ENCODE measurements at places on chromosomes 1 and 21.

DNA sequence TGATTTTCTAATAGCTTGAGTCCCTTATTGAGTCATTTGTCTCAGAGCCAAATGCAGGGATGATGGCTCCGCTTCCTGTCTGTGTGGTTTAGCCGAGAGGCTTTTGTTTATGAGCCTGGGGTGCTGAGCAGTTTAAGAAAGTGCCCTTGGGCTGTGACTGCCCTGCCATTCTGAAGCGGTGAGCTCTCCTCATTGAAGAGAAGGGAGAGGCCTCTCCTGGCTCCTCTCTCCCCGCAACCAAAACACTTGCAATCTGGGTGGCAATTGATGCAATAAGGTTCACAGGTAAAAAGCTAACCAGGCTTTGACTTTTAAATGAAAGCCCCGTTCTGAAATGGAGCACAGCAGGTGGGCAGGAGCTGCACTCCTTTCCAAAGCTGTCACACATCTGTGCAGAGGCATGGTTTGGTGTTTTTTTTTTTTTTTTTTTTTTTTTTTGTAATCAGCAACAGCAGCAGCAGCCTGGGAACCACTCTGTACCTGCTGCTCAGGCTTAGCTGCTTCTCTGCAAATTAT is 403.7 kb downstream of the SIPA1L2 start:
- DNase-seq: peak; percentile 65

DNA sequence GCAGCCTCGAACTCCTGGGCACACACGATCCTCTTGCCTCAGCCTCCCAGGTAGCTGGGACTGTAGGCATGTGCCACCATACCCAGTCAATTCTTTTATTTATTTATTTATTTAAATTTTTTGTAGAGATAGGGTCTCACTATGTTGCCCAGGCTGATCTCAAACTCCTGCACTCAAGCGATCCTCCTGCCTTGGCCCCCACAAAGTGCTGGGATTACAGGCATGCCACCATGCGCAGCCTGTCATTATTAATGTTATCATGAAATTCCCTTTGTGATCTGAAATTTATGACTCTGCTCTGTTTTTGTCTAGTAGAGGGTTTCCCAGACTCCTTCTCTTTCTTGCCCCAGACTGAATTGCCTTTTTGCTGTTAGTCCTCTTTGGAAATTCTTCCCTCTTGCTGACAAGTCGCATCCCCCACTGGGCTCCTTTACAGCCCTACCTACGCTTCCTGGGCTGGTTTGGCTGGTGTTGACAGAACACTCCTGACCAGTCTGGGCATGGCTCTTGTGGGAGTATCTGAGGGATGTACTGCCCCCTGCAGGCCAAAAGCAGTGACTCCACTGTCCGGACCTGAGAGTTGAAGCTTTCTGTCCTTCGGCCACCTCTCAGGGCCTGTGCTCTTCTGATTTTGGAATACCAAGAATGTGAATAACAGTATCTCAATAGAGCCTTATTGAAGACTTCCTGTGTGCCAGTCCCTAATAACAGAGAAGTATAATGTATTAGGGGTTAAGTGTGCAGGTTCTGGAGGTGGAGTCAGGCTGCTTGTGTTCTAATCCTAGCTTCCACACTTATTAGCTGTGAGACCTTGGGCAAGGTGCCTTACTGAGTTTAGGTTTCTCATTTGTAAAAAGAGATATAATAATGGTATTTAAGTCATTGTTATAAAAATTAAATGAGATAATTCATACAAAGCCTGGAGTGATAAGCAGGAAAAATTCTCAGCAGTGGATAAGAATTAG is 28.2 kb downstream of the TCEANC2 start:
- peak; percentile 52 for DNase-seq

DNA sequence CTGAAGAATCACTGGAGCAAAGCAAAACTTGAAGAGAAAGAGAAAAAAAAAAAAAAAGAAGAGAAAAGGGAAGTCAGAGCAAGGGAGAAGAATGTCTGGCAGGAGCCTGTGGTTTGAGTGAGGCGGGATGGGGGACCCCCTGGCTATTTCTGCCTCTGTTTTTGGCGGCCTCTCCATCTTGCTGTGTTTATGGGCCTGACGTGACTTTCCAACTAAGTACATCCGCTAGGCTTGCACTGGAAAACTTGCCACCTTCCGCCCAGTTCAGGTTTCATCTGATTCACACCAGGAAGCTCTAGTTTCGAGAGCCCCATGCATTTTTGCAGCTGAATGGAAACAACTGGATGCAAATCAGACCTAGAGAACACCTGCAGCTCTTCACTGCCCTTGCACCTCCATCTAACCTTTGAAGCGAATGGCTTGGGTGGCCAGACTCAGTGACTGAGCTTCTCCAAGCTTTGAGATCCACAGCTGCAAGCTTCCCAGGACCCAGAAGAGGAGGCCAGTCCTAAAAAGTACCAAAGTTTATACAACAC is 28.0 kb downstream of the TBX15 start:
- DNase-seq: no peak

DNA sequence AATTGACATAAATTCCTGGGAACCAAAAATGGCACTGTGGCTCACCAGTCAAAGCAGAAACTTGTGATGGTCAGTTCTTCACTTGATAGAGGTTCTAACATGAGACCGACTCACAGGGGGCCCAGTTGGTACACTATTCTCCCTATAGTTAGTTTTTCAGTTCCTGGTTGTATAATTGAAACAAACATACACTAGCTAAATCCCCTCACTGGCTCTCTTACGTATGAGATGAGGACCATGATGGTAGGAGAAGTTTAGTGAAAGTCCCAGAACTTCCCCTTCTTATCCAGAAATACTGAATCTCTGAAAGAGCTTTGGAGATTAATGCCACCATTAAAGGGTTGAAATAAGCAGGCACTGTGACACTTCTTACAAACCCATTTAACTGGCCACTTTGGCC is 2.8 kb upstream of the S100B start:
- DNase-seq: no peak

- no peak for DNase-seq
These were observed 49.8 kb downstream of the COLGALT2 start for GRCh38 chr1:183987593-183988318.

- DNase-seq: no peak
These were observed 16.0 kb downstream of the IQGAP3 start for GRCh38 chr1:156556354-156556753.

- no peak for DNase-seq
These were observed 20.8 kb downstream of the FAM177B start for GRCh38 chr1:222757646-222758268.

GRCh38 chr1:234960722-234961455 is 167.7 kb downstream of the TOMM20 start:
- DNase-seq: no peak

- no peak for DNase-seq
These were observed 10.8 kb upstream of the CACYBP start for GRCh38 chr1:174988986-174989385.

DNA sequence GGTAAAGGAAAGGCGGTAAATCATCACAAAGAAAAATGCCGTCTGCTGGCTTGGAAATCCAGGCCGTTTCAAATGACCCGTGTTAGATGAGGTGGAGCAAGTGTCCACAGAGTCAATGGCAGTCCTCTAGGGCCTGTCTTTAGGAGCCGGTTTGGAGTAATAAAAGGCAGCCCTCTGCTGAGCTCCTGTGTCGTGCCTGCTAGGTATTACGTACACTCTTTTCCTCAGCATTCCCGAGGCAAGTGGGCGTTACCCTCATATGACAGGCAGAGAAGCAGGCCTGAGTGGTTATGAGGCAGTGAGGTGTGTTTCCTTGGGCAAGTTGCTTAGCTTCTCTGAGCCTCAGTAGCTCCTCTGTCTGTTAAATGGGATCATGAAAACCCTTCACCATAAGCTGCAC is 7.7 kb downstream of the NENF start:
- no peak for DNase-seq

DNA sequence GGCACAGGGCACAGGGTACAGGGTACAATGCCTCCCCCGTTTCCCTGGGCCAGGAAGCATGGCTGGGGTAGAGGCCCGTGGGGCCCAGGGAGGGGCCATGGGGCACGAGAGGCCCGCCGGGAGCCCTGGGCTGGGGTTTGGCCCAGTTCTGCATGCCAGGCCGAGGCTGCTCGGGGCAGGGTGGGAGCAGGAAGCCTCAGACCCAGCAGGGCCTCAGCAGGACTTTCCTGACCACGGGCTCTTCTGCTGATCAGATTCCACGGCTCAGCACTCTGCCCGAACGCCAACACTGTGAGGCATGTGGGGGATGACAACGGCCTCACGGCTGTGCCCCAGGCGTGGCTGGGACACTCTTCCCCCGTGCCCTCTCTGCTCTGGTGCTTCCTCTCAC is 104.3 kb downstream of the NPHP4 start:
- DNase-seq: no peak

DNA sequence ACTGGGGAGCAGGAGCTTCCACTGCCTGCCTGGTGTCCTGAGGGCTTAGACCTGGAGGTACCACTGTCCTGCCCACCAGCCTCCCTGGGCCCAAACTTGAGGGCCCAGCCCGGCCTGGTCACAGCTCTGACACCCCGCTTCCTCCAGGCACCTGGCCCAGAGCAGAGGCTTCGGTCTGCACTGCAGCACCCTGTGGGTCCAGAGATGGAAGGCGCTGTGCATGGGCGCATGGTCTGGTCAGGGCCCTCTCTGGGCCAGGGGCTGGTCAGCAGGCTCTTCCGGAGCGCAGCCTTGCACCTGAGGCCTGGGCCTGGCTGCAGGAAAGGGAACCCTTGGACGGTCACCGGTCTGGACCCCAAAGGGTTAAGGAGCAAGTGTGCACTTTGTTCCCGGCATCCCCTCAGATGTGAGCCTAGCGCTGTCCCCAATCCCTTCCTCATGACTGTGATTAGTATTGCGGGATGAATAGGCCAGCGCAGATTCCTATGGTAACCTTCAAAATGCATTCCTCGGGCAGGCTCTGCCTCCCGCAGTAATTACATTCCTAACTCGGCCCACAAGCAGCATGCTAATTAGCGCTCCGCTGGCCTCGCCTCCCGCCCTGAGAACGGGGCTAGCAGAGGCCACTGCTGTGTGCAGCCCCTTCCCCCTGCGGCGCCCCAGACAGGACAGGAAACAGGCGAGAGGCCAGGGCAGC is 36.3 kb downstream of the PRDM16 start:
- DNase-seq: no peak

DNA sequence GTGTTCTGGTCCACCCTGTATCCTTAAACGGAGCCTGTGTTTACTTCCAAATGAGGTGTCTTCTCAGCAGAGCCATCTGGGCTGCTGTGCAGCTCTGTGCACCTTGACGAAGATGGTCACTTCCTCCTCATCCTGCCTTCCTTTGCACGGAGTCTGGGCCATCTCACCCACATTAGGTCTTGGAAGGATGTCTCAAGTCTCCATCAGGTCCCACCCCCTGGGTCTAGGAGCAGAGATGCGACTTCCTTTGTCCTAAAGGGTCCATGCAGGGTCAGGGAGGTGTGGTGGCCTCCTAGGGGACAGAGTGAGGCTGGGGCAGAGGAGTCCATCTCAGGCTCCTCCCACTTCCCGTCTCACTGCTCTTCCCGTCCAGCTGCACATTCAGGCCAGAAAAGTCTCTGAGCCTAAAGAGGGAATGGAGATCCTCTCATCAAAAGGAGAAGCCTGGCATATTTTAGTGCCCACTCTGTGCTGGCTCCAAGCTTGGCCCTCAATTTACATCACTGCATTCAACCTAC is 209.2 kb downstream of the MATN1 start:
- no peak for DNase-seq

DNA sequence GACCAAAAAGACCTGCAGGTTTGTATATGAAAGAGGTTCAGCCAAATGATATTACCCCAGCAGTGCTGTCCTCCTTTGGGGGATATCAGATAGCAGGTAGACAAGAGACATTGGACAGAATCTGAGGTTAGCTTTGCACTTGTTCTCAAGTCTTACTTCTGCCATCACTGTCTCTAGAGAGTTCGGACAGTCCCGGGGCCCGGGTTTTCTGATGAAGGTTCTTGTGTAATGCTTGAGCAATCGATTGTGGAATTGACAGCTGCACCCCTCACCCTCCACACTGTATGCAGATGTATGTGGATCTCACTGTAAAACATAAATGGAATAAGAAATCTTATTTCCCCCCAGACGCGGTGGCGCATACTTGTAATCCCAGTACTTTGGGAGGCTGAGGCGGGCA is 56.2 kb upstream of the MORC3 start:
- DNase-seq: no peak

DNA sequence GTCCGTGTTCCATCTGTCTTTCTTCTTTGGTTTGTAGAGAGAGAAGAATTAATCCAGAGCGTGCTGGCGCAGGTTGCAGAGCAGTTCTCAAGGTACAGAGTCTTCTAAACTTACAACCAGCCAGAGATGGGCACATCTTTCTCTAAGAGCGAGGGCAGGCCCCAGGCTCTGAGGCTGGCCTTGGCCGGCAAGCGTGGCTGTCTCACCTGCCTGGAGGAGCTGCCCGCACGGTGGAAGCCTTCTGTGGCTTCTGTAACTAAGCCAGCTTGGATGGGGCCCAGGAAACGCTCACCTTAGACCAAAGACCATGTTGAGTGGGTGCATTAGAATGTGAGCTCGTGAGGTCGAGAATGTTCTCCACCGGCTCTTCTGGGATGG is 78.6 kb downstream of the PDE9A start:
- no peak for DNase-seq

GRCh38 chr21:36522219-36522808 is 42.4 kb upstream of the CLDN14 start:
- DNase-seq: no peak

DNA sequence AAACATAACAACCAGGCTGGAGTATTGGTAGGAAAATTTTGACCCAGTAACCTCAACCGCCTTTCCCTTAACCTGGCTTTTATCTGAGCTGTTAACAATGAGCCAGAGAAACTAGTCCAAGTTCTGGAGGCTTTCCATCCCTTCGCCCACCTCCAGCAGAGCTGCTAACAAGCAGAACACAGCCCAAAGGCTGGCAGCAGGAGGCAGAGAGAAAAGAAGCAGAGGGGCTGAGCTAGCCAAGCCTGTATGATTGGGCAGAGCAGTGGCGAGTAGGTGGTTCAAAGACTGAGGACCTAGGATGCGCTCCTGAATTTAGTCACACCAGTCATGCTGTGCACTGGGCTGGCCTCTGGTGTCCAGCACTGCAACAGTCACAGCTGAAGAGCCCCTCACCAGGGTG is 123.0 kb downstream of the TNR start:
- no peak for DNase-seq

GRCh38 chr21:37088186-37088735 is 15.2 kb downstream of the TTC3 start:
- DNase-seq: no peak

DNA sequence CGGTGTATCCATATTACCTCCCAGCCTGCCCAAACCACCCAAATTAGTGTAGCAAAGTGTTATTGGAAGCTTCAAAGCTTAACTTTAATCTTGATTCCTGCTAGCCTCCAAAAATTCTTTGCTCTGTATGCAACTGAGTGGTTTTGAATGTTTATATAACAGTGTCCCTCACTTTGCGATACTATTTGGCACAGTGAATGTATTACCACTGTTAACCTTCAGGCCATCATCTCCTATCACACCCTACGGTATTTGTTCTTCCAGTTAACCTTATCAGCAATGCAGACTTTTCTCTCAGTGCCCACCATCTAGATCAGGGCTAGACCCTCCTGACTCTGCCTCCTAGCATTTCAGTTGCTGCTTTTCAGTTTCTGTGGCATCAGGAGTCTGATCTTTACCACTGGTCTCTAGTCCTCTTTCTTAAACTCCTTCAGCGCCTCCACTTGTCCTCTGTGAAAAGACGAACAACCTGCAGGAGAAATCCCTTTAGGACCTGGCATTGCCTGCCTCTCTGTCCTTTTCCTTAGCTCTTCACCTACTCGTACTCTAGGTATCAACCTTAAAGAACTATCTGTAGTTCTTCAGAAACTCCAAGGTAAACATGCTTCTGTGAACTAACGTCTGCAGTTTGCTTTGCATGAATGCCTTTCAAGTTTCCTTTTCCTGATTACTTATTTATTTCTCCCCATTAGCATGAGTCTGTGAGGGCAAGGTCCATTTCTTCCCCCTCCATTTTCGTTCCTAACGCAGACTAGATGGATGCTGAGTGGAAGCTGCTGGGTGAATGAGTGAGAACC is 71.7 kb downstream of the SNX7 start:
- DNase-seq: no peak
